ENCODE measurements at places on chromosomes 2 and 18.

- no peak for DNase-seq
These were observed 1408.2 kb upstream of the PIK3C3 start for GRCh38 chr18:40546875-40547274.

DNA sequence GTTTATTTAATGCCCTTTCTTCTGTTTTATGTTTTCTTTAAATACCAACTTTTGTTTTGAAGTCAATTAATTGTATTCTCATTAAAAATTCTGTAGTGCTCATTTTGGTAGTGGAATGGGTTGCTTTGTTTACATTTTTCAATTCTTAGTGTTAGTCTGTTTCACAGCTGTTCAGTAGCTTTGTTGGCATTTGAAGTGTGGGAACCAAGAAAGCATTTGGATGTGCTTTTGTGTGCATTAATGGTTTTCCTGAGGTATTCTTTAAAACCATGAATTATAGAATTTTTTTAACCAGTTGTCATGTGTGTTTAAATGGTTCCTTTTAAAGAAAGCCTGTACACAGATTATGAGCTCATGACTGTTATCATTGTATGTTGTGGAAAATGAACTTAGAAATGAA lies 19.7 kb downstream of the MIB1 start:
- no peak for DNase-seq

DNA sequence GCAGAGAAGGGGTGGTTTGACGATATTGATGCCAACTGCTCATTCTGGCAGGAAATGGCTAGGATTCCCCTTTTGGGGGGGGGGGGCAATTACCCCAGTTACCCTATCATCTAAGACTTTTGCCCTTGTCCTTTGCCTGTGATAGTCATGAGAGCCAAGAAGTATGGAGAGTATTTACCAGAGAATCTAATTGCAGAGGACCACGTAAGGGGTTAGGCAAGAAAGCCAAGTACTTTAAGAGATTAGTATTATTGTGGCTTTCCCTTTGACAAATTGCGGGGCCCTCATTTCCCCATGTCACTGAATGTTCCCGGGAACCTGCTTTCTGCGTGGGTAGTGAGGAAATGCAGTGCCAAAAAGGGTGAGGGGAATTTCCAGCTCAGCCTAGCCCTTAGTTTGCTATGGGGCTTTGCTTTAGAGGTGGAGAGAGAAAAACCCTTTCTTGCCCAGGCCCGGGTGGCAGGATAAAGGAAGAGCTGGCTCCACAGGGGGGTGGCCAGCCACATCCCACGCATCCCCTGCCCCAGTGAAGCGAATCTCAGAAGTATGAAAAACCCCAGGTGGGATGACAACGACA lies 1.5 kb downstream of the AQP4 start:
- no peak for DNase-seq

DNA sequence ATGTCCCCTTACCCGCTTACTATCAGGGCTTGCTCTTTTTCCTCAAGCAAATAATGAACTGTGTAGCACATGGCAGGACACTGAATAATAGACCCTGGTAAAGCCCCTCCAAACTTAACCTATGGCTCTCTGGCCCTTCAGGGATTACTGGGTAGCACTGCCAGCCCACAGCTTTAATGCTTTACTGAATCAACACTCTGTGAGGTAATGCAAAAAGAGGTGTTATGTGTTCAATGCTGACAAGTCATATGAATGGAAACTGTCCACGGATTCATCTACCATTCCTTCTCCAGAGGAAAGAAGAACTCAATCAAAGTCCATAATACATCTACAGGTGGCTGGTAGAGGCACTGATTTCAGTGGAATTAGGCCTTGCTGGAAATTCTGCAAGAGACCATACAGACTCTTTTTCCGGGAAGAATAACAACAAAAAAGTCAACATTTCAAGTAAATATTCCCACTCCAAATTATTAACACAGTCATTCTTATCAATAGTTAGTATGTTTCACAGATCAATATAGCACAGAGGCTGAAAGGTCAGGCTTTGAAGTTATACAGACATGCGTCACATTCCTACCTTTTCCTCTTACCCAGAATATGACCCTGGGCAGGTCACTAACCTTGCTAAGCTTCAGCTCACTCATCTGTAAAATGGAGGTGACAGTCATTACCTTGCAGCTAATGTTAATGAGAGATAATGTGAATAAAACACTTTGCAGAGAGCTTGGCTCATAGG lies 13.8 kb upstream of the MYOM1 start:
- DNase-seq: no peak
